ENCODE measurements at places on chromosomes 4 and X.

DNA sequence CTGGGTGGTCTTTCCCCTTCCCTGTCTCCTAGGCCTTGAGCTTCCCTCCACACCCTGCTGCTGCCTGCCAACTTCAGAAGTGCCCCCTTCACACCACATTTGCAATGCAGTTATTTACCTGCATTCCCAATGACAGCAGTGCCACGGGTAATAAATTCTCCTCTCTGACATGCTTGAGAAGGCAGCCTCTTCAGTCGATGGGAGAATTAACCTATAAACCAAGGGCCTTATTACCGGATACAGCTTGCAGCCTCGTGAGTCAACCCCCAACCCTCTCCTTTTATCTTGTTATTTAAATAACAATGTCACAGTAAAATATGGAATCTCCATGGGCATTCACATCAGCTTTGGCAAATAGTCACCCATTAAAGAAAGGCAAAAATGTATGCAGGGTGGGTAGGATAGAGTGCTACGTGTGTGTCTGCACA, 34.7 kb upstream of the LGI2 start:
- no peak for DNase-seq

DNA sequence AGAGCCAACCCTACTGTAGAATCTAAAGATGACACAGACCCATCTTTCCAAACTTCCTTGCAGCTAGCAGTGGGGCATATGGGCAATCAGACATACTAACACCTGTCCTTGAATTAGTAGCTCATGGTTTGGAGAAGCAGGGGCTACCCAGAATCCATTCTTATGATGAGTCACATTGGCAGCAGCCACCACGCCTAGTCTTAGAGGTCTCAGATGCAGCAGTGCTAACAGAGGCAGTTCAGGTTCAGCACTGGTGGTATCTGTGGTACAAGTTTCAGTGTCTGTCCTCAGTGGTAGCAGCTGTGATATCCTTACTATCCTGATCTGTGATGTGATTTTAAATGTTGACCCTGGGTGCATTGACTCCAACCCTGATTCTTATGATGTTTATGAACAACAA, 68.1 kb downstream of the FRMPD4 start:
- peak; percentile 26 for DNase-seq

GRCh38 chr4:128921954-128922353, 112.5 kb downstream of the JADE1 start:
- no peak for DNase-seq

DNA sequence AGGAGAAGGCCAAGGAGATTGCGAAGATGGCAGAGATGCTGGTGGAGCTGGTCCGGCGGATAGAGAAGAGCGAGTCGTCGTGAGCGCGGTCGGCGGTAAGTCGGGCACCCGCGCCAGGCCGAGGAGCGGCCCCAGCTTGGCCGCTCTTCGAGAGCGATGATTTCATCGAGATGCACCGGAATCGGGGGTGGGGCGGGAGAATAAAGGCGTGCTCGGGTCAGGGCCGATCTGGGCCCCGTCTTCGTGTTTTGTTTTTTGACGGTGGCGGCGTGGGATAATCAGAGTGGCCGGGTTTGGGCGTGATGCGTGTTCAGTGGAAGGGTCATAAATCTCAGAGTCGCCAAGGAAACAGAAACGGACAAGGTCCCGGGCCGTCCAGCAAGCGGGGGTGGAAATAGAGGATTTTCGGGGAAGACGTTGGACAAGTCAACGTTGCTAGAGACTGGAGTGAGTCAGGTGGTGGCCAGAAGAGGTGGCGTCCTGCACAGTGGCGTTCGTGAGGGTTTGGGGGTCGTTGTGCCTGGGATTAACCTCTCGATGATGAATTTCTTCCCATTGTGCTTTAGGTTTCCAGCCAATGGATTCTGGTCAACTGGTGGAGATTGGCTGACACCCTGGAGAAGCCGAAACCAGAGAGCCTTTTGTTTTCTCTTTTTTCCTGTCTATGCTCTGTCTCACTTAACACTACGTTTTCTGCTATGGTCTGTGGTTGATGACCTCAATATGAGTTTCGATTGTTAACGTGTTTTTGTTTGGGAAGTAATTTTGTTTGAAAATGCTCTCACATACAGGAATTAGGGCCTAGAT, 882 bp downstream of the MRFAP1 start:
- no peak for DNase-seq

- DNase-seq, result no peak
Measured at GRCh38 chrX:69321789-69322188, 156.5 kb upstream of the PJA1 start.

- no peak for DNase-seq
Measured at GRCh38 chr4:47713129-47713834, 124.6 kb downstream of the CORIN start.

- DNase-seq, result no peak
Measured at GRCh38 chr4:66569228-66569627, 898.9 kb upstream of the EPHA5 start.

DNA sequence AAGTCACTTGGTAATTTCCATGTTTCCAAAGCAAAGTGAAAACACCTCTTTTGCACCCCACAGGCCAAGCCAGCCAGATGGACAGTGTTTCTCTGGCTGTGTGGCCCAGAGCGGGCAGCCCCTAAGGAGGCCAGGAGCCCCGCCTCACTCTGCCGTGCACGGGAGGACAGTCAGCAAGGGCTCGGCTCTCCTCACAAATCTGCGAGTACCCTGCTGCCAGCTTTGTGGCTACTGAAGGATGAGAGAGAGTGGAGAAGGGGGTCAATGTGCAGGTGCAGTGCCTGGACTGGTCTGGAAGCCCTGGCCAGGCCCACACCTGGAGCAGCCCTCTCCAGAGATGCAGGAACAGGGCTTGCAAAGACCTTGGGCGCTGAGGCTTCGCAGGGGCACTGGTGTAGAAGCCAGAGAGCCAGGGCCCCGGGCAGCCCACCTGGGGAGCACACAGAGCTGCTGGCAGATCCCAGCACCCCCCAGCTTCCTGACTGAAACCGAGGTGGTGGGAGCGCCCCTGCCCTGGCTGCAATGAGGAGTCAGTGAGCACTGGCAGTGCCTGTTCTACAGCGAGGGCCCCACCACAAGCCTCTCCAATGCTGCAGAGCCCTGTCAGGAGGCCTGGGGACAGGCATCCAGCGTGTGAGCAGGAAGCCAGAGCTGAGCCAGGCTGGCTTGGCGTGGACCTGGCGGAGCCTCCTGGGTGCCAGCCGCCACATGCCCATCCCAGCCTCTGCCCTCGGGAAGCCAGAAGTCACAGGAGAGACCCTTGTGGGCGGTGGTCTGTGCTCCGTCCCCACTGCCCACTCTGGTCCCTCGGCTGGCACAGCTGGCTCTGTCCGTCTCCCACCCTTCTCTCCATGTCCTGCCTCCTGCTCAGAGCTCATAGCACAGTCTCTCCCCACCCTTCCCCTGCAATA, 3.9 kb downstream of the SPON2 start:
- no peak for DNase-seq

GRCh38 chr4:85557016-85557901, 82.3 kb downstream of the ARHGAP24 start:
- no peak for DNase-seq

DNA sequence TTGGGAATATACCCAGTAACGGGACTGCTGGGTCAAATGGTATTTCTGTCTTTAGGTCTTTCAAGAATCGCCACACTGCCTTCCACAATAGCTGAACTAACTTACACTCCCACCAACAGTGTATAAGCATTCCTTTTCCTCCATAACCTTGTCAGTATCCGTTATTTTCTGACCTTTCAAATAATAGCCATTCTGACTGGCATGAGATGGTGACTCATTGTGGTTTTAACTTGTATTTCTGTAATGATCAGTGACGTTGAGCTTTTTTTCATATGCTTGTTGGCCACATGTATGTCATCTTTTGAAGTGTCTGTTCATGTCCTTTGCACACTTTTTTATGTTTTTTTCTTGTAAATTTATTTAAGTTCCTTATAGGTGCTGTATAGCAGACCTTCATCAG, 81.2 kb downstream of the ADAM29 start:
- no peak for DNase-seq

- no peak for DNase-seq
Measured at GRCh38 chrX:2549876-2550275, 49.1 kb upstream of the DHRSX start.

DNA sequence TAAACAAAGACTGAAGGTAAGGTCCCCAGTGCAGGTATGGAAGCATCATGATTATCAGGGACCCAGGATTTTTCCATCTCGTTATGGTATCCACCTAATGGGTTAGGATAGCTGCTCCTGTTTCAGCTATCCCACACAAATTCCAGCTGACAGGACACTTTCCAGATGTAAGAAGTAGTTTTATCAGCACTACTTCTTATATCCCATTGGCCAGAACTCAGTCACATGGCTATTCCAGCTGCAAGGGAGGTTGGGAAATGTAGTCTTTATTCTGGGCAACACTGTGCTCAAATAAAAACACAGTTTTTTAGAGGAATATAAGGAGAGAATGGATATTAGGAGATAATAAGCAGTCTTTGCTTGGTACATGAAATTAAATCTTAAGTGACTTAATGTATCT, 96.7 kb downstream of the SRPX start:
- DNase-seq, result no peak

DNA sequence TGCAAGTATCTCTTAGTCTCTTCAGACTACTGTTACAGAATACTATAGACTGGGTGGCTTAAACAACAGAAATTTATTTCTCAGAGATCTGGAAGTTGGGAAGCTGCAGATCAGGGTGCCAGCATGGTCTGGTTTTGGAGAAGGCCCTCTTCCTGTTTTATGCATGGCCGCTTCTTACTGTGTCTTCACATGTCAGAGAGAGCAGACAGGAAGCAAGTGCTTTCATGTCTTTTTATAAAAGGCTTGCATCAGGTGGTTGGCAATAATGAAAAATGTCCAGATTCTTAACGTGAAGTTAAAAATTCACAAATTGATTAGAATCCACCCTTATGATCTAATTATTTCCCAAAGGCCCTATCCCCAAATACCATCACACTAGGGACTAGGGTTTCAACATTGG, 284.9 kb downstream of the RPA4 start:
- DNase-seq, result no peak

DNA sequence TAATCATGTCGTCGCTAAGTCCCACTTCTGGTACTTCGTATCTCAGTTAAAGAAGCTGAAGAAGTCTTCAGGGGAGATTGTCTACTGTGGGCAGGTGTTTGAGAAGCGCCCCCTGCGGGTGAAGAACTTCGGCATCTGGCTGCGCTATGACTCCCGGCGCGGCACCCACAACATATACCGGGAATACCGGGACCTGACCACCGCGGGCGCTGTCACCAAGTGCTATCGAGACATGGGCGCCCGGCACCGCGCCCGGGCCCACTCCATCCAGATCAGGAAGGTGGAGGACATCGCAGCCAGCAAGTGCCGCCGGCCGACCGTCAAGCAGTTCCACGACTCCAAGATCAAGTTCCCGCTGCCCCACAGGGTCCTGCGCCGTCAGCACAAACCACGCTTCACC, 11.3 kb downstream of the PNCK start:
- DNase-seq, result no peak

DNA sequence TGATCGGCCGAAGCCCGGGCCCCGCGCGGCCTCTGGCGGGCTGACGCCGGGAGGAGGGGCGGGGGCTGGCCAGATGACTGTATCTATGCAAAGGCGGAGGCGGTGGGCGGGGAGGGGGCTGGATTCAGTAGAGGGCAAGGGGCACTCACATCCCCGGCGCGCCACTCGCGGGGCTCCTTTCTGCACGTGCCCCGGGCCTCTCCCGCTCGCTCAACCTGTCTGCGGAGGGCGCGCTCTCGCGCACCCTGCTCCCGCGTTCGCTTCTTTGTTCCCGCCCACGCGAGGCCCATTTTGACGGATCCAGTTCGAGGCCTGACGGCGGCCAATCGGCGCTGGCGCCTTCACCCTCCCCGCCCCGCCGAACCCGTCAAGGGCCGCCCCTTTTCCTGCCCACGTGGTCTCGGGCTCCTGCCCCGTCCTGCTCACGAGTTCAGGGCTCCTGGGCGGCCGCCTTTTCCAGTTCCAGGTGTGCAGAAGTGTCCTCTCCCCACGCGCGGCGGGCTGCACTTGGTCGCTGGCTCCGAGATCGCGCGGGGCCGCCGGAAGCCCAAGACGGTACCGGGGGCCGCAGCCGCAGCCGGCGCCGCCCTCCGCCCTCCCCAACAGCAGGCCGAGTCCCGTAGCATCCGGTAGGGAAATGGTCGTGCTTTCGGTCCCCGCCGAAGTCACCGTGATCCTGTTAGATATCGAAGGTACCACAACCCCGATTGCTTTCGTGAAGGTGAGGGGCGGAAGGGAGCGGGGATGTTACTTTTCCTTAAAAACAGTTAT, at the start of the genes ENOPH1 and HNRNPDL:
Gene ENOPH1, plus strand, starts transcription at position 398 of the 771 bp plus-strand sequence. Its CDS starts 240 bp downstream, at position 638.
Gene HNRNPDL, minus strand, starts transcription at position 270 of the 771 bp plus-strand sequence. CDS start 772 bp downstream, outside the sequence.
- DNase-seq, result peak; percentile 94

- no peak for DNase-seq
Measured at GRCh38 chrX:2517055-2517454, 16.3 kb upstream of the DHRSX start.

DNA sequence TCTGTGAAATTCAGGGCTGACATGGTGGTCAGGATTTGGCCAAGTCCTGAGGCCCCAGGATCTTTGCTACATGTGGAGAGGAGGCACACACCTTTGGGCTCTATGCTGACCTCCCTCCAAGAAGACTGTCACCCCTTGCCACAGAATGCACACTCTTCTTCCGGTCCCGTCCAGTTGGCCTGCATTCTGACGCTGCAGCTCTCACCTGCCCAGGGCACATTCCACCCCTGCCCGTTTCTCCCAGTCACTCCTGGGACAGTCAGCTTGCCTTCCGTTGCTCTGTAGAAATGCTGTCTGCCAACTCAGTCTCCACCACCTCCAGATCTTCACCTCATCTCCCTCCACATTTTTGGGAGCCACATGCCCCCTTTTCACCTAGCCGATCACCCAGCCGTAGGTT, 76.7 kb downstream of the SHROOM2 start:
- no peak for DNase-seq

GRCh38 chrX:40282946-40283660, 185.3 kb upstream of the BCOR start:
- no peak for DNase-seq

GRCh38 chr4:40550948-40551462, 78.7 kb downstream of the RBM47 start:
- no peak for DNase-seq

DNA sequence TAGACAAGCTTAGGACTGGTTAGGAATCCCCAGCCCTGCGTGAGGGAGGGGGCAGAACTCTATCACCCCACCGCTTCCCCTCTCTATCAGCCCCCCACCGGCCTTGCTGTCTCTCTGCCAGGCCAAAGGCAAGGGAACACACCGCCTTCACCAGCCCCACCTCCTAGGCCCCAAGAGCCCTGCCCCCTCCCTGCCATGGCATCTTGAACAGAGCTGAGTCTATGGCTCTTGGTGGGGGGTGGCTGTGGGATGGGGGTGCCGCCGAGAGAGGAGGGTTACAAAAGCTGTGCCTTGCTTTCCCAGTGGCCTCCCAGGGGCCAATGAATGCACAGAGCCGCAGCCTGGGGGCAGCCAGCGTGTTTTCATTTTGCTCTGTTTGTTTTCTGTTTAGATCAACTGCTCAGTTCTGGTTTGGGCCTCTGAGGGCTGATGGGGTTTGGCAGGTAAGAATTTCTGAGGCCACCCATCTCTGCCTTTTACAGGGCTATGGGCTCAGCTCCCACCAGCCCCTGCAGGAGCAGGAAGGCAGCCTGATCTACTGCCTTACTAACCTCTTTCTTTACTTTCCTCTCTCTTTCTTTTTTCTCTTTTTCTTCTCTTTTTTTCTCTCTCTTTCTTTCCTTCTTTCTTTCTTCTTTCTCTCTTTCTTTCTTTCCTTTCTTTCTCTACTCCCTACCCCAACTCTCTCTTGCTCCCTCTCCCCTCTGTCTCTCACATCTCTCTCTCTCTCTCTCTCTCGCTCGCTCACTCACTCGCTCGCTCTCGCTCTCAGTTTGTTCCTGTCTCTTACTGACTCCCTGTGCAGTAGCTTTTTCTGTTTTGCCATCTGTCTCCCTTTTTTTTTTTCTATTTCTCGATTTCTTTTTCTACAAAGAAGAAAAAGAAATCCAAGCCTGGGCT, 128.3 kb downstream of the PJA1 start:
- no peak for DNase-seq

- no peak for DNase-seq
Measured at GRCh38 chr4:169263791-169264392, 6.9 kb downstream of the SH3RF1 start.

All from NCI-H446 treated with DMSO at 0.1 percent for 48 hours (cell line).